ENCODE measurements at places on chromosomes 6 and 20.

GRCh38 chr6:3766214-3766613, 14.7 kb upstream of the PXDC1 start:
- peak; percentile 40 for DNase-seq

DNA sequence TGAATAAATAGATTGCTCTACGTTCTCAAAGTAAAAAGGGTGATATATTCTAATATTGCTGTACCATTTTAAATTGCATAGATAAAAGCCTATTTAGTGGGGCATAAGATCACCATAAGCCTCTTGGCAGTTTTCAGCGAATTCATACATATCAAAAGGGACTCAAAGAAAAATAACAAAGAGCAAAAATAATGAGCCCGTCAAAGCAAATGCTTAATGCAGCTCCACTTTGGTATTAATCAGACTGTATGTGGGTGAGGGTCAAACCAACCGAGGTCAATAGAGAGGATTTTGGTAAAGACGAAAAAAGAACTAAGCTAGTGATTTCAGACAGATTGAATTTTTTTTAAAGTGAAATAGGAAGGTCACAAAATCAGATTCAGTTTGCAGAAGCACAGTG, 598.8 kb downstream of the GRIK2 start:
- no peak for DNase-seq

- DNase-seq, result no peak
These were observed 36.1 kb downstream of the EDN3 start for GRCh38 chr20:59336540-59336939.

DNA sequence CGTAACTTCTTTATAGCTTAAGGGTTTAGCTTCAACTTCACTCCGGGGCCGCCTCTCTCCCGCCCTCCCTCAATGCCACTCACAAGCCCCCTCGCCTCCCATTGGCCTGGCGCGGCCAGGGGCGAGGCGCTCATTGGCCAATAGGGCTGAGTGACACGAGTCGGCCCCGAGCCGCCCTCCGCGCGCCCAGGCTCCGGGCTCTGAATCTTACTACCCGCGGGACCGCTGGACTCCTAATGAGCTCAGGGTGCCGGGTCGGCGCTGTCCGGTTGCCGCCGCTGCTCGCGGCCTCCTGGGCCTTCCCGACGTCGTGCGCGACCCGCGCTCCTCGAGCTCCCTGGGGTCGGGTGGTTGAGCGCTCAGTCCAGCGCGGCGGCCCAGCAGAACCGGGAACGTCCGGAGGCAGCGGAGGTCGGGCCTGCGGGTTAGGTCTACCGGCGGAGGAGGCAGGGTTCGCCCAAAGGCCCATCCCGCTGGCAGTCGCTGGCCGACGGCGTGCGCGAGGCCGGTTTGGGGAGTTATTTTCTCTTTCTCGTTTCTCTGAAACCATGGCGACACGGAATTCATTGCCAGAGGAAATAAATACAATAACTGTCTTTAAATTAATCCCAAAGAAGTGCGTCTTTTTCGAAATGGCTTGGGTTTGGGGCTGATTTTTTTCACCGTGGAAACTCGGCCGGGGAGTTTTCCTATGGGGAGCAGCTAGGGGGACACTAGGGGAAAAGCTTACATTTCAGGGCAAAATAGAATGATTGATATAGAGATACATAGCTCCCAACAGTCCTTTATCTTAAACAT, at the start of gene SIM1:
Gene SIM1, minus strand, starts transcription at position 19 of the 798 bp plus-strand sequence. CDS start 1,453 bp downstream, outside the sequence.
- DNase-seq, result no peak

DNA sequence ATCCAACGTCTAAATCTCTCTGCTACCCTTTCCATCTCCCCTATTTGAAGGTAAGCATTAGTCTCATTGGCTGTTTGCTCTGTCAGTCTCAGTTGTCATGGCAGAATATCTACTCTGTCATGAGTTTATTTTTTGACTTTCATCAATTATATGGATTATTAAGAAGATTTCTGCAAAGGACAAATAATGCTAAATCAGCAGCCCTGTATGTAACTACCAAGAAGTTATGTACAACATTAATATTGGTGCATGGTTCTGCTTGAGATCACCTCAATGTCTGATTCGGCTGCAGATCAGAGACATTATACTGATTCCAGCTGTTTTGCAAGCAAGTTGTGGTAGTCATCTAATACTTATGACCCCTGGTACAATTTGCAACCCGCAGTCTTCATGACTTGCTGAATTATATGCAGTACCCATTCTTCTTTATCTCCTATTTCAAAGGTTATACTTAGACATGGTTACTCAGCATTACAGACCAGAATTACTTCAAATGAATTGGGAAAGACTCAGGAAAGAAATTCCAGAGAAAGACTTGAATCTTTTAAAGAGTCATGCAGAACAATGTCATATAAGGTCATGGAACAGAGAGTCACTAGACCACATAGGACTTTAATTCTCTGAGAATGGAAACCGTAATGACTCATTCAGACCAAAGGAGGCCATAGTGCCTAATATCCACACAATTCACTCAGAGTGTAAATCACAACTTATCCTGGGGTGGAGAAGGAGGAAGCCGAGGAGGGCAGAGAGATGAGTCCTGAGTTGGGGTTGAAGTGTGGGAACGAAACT, 201.4 kb downstream of the IBTK start:
- no peak for DNase-seq

DNA sequence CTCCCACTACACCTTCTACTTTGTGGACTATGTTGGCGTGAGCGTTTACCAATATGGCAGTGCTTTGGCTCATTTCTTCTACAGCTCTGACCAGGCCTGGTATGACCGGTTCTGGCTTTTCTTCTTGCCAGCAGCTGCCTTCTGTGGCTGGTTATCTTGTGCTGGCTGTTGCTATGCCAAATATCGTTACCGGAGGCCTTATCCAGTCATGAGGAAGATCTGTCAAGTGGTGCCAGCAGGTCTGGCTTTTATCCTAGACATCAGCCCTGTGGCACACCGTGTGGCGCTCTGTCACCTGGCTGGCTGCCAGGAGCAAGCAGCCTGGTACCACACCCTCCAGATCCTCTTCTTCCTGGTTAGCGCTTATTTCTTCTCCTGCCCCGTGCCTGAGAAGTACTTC, 16.5 kb upstream of the EFHC1 start:
- no peak for DNase-seq

- DNase-seq, result peak; percentile 100
These were observed 896.6 kb upstream of the MANEA start for GRCh38 chr6:94680669-94681212.

DNA sequence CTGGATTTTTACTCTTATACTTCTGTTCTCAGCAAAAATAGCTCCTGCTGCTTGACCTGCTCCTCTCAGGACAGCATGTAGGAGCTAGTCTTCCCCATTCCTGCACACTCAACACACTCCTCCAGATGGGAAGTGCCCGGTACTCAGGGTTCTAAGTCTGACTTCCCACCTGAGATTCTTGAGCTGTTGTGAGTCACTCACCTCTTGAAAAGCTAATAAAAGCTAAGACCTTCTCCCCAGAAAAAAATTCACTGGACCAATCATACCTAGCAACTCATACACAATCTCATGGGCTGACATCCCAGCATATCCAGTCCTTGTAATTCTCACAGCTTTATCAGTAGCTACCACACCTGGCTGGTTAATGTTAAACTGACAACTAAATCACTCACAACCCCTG, 53.5 kb downstream of the TRPC4AP start:
- no peak for DNase-seq

DNA sequence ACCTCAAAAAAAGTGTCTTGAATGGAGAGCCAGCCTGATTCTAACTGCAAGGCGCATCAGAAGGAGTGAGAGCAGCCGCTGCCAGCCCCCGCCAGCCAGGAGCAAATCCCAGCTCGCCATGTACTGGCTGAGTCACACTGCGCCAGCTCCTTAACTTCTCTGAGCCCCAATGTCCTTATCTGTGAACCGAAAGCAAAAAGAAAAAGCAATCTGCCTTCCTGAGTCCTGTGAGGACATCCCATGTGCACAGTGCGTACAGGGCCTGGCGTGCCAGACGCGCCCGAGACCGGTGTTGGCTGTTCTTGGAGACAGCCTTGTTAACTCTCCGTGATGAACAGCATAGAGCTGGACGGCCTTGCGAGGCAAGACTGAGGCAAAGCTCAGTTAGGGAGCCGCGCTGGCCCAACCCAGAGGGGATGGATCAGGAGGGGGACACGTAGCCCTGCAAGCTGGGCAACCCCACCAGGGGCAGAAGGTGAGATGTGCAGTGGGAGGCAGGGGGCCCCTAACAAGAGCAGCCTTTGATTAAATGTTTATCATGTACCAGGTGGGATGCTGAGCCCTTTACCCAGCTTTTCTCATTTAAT, 122.7 kb downstream of the AGPAT4 start:
- DNase-seq, result no peak

DNA sequence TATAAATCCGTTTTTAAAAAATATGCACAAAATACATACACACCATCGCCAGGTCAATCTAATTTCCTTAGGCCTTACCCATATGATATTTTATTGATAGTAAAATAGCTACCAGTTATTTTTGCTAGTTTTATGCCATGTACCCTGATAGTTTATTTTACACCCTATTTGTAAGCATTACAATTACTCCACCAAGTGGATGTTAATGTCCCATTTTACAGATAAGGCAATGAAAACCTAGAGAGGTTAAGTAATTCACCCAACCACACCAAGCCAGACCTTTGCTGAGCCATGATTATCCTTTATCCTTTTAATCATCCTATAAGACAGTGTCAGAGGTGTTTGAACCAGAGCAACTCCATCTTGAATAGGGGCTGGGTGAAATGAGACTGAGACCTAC, 86.8 kb downstream of the CBLN4 start:
- no peak for DNase-seq

GRCh38 chr6:9711365-9711764, 703.5 kb downstream of the TFAP2A start:
- no peak for DNase-seq

DNA sequence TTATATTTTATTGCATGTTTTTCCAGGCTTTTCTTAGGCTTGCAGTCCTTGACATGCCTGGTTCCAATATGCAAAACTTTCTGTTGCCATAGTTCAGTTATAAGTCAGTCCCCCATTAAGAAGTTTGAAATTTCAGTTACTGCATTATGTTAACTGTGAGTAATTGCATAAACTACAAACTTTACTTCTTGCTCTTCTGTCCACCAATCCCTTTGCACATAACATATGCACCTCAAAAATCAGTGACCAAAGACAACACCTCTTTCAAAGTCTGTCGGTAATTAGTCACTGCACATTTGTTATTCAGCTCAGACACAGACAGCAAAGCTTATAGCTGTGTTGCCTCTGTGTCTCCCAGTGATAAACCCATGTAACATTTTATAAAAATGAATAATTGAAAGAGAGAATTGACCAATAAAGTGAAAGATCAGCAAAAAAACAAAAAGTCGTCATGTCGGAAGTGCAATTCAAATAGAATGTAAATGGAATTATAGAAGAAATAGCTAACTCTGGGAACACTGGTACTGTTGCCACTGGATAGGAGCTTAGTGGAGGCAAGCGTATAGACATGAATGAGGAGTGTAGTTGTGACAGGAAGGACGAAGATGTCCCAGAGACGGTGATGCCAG, 50.3 kb upstream of the BTBD3 start:
- no peak for DNase-seq

Data from SK-N-MC (cell line).